ENCODE measurements at places on chromosomes 5 and 9. TPM values are rescaled to one million over a fixed set of nuclear protein-coding genes. Genes with fewer than 3 reads are reported as not detected.
A peak's percentile ranks its signal among the peaks of the same experiment; 100 is the strongest.

The IRGM gene
- not detected for total RNA-seq

The DCTN3 gene
- 50.8 TPM for total RNA-seq

The OR1L8 gene
- total RNA-seq: not detected

The MYMK gene
- not detected for total RNA-seq

The IFNA13 gene
- not detected for total RNA-seq

The ZNF782 gene
- total RNA-seq: 4.8 TPM

The GCNT1 gene
- 7.9 TPM for total RNA-seq

- peaks cover 12% of the 10 kb centered on the region for H3K36me3 ChIP-seq
- no peak for DNase-seq
- no peak overlapping the region for H3K4me3 ChIP-seq
- H3K4me1 ChIP-seq: peaks cover 15% of the 10 kb centered on the region
Measured at GRCh38 chr9:92727716-92728700, 36.6 kb downstream of the BICD2 start.

DNA sequence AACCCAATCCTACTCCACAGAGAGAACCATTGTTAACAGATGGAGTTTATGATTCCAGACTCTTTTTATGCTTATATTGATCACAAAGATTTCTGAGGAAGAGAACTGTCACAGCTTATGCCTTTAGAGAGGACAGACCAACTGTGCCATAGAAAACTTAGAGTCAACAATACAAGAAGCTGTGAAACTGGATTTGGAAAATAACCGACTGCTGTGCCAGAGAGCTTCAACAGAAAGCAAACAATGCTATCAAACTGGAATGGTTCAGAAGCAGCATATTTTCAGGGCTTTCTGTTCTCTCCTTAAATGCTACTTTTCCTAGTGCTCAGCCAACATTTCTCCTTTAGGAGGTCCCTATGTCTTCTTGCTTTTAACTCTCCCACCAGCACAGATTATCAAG lies 5.0 kb downstream of the DCTN4 start:
- H3K27ac ChIP-seq: no peak overlapping the region
- H3K36me3 ChIP-seq: peaks cover 47% of the 10 kb centered on the region
- no peaks in the 10 kb centered on the region for H3K27me3 ChIP-seq
- H3K4me3 ChIP-seq: no peak overlapping the region
- no peak for DNase-seq

- no peak overlapping the region for H3K27ac ChIP-seq
- H3K4me3 ChIP-seq: no peak overlapping the region
- H3K27me3 ChIP-seq: no peaks in the 10 kb centered on the region
- no peak for DNase-seq
Measured at GRCh38 chr5:59371525-59372127, 521.9 kb downstream of the PDE4D start.

DNA sequence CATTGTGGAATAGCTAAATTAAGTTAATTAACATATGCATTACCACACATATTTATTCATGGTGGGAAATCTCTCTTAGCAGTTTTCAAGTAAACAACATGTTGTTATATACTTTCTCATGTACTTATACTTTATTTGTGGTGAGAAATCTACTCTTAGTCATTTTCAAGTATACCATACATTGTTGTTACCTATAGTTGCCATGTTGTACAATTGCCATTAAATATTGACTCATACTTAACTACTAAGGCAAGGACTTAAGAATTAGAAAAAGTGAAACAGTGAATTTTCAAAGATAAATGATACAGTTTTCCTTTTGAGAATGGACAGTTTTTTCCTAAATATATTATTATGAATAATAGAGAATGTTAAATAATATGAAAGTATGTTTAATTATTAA lies 27.7 kb downstream of the UGCG start:
- H3K36me3 ChIP-seq: peaks cover 54% of the 10 kb centered on the region
- no peak for DNase-seq
- no peak overlapping the region for H3K27ac ChIP-seq
- H3K27me3 ChIP-seq: no peaks in the 10 kb centered on the region
- H3K4me3 ChIP-seq: no peak overlapping the region
- H3K4me1 ChIP-seq: no peaks in the 10 kb centered on the region

GRCh38 chr5:135263022-135263668 lies 135.9 kb downstream of the MACROH2A1 start:
- no peak overlapping the region for H3K27ac ChIP-seq
- DNase-seq: no peak
- H3K36me3 ChIP-seq: no peaks in the 10 kb centered on the region
- peaks cover 34% of the 10 kb centered on the region for H3K27me3 ChIP-seq
- H3K4me3 ChIP-seq: no peak overlapping the region

- H3K4me3 ChIP-seq: no peak overlapping the region
- no peak for DNase-seq
- H3K36me3 ChIP-seq: no peaks in the 10 kb centered on the region
- peaks cover 15% of the 10 kb centered on the region for H3K27me3 ChIP-seq
- H3K4me1 ChIP-seq: peaks cover 7% of the 10 kb centered on the region
Measured at GRCh38 chr9:108167136-108167900, 677.7 kb upstream of the KLF4 start.

DNA sequence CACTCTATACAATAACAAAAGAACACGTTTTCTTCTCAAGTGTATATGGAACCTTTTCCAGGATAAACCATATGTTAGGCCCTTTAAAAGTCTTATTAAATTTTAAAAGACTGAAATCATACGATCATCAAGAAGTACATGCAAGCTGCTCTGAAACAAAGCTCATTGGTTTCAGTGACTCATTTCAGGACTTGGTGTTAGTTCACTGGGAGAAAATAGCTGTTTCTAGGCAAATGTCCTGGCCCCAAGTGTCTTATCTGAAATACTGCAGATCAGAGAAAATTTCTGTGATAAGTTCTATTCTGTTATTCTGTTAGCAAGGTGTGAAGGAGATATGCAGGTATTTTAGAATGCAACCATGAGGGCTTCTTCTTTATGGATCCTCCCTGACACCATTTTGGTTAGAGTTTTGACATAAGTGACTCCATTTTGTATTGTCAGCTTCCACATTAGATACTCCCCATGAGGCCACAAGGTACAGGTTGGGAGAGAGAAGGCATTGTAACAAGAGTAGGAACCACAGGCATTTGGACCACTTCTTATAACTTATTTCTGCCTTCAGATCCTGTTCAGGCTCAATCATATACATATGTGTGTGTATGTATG lies 7.5 kb upstream of the CCDC180 start:
- H3K27me3 ChIP-seq: no peaks in the 10 kb centered on the region
- no peaks in the 10 kb centered on the region for H3K36me3 ChIP-seq
- no peaks in the 10 kb centered on the region for H3K4me1 ChIP-seq
- H3K4me3 ChIP-seq: no peak overlapping the region
- H3K27ac ChIP-seq: no peak overlapping the region

DNA sequence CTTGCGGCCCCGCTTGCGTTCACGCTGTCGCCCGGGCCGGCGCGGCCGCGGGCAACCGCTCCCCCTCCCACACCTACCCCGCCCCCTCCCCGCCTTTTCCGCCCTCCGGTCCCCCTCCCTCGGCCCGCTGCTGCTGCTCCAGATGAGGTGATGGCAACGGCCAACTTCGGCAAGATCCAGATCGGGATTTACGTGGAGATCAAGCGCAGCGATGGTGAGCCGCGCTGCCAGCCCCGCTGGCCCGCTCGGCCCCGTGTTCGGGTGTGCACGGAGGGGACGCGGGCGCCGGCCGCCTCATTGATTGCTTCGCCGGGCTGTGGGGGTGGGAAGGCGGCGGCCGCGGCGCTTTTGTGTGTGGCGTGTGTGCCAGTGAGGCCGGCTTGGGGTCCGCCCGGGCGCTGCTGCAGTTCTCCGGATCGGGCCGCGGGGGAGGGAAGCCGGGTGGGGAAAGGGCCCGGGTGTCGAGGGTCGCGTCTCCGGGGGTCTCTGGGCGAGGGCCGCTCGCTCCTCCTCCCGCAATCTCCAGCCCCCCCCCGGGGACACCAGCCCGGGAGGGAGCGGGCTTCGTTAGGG lies 403 bp downstream of the KIF2A start:
- peaks cover 34% of the 10 kb centered on the region for H3K36me3 ChIP-seq
- H3K27me3 ChIP-seq: no peaks in the 10 kb centered on the region
- DNase-seq: peak; percentile 42
- H3K27ac ChIP-seq: peak overlapping the region; percentile 66

GRCh38 chr5:68268101-68268851 lies 52.7 kb downstream of the PIK3R1 start:
- H3K4me1 ChIP-seq: peaks cover 81% of the 10 kb centered on the region
- H3K36me3 ChIP-seq: peaks cover 8% of the 10 kb centered on the region
- peak overlapping the region; percentile 59 for H3K4me3 ChIP-seq

Data from Calu3 (cell line).